ENCODE measurements at places on chromosomes 1 and 21.
A peak's percentile ranks its signal among the peaks of the same experiment; 100 is the strongest.

DNA sequence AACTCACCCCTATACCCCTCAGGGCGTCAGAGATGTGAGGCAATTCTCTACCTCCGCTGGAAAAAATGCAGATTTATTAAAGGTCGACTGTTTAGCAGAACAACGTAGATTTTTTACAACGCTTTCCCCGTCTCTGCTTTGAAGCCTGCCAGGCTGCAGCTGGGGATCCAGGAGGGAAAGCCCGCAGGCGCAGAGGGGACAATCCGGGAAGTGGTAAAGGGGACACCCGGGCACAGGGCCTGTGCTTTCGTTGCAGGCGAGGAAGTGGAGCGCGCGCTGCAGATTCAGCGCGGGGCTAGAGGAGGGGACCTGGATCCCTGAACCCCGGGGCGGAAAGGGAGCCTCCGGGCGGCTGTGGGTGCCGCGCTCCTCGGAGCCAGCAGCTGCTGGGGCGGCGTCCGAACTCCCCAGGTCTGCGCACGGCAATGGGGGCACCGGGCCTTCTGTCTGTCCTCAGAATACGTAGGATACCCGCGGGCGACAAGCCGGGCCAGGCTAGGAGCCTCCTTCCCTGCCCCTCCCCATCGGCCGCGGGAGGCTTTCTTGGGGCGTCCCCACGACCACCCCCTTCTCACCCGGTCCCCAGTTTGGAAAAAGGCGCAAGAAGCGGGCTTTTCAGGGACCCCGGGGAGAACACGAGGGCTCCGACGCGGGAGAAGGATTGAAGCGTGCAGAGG is 5.5 kb downstream of the SIM2 start:
- H3K27me3 ChIP-seq = no peaks in the 10 kb centered on the region
- no peaks in the 10 kb centered on the region for H3K4me1 ChIP-seq
- DNase-seq = no peak
- H3K4me3 ChIP-seq = no peak overlapping the region
- H3K27ac ChIP-seq = no peak overlapping the region

- peaks cover 18% of the 10 kb centered on the region for H3K4me1 ChIP-seq
- peak within 1 kb of the TSS; percentile 69 for H3K4me3 ChIP-seq
- no peaks in the 10 kb centered on the region for H3K36me3 ChIP-seq
- no peaks in the 10 kb centered on the region for H3K27me3 ChIP-seq
- peak; percentile 82 for DNase-seq
Measured at GRCh38 chr1:119711804-119712341, at the start of gene PHGDH. TSS of gene PHGDH (plus strand) at chr1:119711934. CDS start at chr1:119712023, 89 bp downstream.

DNA sequence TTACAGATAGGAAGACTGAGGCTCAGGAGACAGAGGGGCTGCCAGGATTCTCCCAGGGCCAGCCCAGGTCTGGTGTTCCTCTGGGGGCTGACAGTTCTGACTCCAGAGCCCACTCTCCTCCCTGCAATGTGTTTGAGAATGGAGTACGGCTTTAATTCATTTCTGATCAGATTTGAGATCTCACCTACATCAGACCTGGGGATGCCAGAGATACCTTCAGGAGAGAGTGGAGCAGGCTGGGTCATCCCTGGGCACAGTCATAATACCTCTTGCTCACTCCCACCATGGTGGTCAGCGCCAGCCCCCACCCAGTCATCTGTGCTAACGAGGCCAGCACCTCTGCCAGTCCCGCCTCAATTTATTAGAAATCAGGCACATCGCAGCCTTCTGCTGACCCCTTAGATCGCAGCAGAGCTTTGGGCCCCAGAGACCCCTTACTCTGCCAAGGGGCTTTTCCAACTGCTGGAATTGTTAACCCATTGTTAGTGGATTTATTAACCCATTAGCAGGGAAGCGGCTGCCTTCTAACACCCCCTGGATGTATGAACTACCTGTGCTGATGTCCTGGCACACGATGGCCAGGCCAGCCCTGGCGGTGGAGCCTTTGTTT is 352.1 kb downstream of the MATN1 start:
- H3K4me1 ChIP-seq = no peaks in the 10 kb centered on the region
- no peak overlapping the region for H3K4me3 ChIP-seq
- no peaks in the 10 kb centered on the region for H3K27me3 ChIP-seq
- no peak overlapping the region for H3K27ac ChIP-seq
- no peak for DNase-seq

DNA sequence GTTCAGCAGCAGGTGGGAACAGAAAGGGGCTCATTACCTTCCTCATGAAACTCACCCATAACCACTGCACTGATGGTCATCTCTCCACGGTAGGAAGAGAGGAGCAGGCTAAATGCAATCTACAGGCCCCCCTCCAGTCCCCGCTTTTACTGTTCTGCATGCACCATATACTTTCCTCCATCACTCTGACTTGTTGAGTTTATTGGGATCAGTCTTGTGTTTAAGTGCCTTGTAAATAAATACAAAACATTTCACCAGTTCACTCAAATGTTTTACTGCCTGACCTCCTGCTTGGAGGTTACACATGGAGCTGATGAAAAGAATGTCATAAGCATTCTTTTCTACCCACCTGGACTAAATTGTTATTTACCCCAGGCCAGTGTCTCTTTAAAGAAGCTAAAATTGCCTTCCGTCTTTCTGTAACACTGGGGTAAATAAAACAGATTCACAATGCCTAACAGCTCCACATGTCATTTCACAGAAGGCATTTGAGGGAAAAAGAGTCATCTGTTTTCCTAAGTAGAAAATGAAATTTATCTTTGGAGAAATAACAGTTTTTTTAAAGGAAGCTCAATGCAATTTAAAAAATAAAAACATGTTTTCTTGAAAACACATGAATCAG is 30.7 kb downstream of the PTPN14 start:
- H3K4me1 ChIP-seq = peaks cover 75% of the 10 kb centered on the region

DNA sequence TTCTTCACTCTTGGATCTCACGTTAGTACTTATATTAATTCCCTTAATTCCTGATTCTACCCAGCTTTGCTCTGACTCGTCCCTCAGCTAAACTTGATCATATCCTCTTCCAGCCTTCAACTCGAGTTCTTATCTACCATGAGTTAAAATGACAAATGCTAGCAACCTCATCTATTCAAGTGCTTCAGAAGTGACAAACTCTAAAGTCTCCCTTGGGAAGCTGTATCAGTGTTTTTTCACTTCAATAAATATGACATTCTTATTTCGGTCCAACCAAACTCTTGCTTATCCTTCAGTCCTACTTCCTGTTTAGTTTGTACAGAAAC is 75.3 kb downstream of the FOXJ3 start:
- no peak for DNase-seq
- H3K36me3 ChIP-seq = no peaks in the 10 kb centered on the region
- peaks cover 5% of the 10 kb centered on the region for H3K4me1 ChIP-seq
- H3K27me3 ChIP-seq = no peaks in the 10 kb centered on the region

- H3K27me3 ChIP-seq = peaks cover 2% of the 10 kb centered on the region
- no peaks in the 10 kb centered on the region for H3K36me3 ChIP-seq
- H3K4me1 ChIP-seq = no peaks in the 10 kb centered on the region
Measured at GRCh38 chr1:210944252-210944651, 189.7 kb downstream of the KCNH1 start.

DNA sequence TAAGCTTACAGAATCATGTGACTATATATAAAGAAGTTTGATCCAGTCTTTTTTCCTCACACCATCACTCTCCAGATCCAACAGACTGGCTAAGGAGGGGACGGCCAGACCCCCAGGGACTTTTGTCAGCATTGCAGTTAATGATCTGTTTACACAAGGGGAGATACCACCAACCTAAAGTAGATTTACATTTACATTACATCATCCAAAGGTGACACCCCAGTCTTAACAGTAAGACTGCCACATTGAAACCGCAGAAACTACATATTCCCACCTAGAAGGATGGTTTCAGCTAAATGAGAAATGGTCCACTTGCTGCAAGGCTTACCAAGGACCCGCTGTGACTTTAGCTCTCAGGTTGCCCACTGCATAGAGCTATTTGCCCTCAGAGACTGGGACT is 3.4 kb downstream of the RCAN1 start:
- DNase-seq = no peak
- no peaks in the 10 kb centered on the region for H3K36me3 ChIP-seq

- no peaks in the 10 kb centered on the region for H3K27me3 ChIP-seq
- H3K27ac ChIP-seq = no peak overlapping the region
- DNase-seq = no peak
Measured at GRCh38 chr1:6981595-6981994, 196.3 kb downstream of the CAMTA1 start.

DNA sequence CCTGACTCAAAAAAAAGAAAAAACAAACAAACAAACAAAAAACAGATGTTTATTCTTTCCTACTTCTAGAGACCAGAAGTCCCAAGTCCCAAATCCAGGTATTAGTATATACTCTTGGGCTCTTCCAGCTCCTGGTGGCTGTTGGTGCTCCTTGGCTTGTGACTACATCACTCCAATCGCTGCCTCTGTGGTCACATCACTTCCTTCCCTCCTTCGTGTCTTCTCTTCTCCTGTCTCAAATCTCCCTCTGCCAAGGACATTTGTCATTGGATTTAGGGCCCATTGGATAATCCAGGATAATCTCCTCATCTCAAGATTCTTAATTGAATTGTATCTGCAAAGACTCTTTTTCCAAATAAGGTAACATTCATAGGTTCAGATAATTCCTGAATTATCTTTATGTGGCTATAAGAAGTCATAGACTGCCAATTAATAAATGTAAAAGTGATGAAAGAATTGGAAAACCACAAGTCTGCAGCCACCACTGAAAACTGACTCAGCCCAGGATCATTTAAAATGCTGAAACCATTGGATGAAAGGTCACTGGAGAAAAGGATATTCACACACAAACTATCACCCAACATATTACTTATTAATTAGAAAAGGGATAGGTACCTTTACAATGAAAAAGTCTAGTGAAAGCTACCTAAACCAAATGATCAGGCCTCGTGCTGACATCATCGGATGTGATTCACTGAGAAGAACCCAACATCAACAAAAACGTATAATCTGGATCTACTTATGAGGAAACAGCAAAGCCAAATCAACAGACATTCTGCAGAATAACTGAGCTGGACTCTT is 67.1 kb downstream of the ZNF281 start:
- H3K27ac ChIP-seq = no peak overlapping the region
- no peaks in the 10 kb centered on the region for H3K36me3 ChIP-seq
- peaks cover 11% of the 10 kb centered on the region for H3K4me1 ChIP-seq
- no peak overlapping the region for H3K4me3 ChIP-seq
- H3K27me3 ChIP-seq = no peaks in the 10 kb centered on the region

DNA sequence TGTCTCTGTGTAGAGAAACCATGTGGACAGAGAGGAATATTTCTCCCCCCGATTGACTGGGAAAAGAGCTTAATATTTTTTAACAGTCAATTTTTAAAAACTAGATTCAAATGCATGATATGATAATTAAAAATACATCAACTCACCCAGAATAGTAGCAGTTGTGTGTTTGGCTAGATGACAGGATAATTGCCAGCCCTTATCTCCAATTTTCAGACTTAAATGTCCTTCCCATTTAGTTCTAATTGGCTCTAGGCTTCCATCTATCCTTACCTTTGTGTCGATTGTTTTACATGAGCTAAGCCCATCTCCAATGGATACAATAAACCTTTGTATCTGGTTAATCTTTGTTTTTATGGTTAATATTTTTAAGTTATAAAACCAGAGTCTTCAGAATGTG is 23.9 kb upstream of the KIAA0040 start:
- H3K27ac ChIP-seq = no peak overlapping the region
- no peak for DNase-seq
- no peaks in the 10 kb centered on the region for H3K36me3 ChIP-seq
- H3K4me1 ChIP-seq = 0 out of 2 replicates have a peak, but pooled peaks cover 4% of the 10 kb centered on the region

GRCh38 chr1:71324671-71325267 is 243.9 kb upstream of the ZRANB2 start:
- no peaks in the 10 kb centered on the region for H3K4me1 ChIP-seq
- DNase-seq = no peak
- H3K4me3 ChIP-seq = no peak overlapping the region

- DNase-seq = no peak
- no peak overlapping the region for H3K4me3 ChIP-seq
- no peaks in the 10 kb centered on the region for H3K36me3 ChIP-seq
- no peaks in the 10 kb centered on the region for H3K4me1 ChIP-seq
Measured at GRCh38 chr1:69055194-69055593, 512.5 kb upstream of the LRRC7 start.

DNA sequence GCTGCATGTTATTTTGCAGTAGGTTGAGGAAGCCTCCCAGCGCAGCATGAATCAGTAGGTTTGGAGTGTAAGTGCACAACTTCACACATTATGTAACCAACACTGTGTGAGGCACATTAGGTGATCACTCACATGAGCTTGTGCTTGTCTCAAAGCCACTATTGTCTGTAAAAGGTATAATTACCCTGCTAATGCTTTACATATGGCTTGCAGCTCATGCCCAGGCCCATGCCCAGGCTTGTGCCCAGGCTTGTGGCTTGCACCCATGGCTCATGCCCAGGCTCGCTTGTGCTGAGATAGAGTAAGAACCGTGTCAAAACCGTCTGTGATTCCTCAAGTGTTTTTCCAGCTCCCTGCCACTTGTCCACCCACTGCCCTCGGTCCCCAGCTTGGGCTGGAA is 596.3 kb downstream of the LTN1 start:
- no peak for DNase-seq
- no peaks in the 10 kb centered on the region for H3K36me3 ChIP-seq
- no peak overlapping the region for H3K27ac ChIP-seq
- no peak overlapping the region for H3K4me3 ChIP-seq

DNA sequence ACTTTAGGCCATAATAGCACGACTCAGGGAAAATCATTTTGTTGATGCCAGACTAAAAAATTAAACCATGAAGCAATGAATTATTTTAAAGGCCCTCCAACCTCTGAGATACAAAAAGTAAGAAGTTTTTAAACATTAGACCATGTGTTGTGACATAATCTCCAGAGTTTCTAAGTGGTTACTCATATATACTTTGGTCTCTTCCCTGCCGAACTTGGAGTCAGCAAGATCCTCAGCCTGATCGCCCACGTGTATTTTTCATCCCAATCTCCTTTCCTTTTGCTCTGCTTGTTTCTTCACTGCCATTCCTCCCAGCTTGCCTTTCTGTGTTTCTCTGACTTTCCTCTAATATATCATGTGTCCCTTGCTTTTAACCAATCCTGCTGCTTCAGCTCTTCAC is 3.8 kb downstream of the ARV1 start:
- H3K27me3 ChIP-seq = no peaks in the 10 kb centered on the region
- H3K4me3 ChIP-seq = no peak overlapping the region
- H3K27ac ChIP-seq = no peak overlapping the region
- H3K36me3 ChIP-seq = 0 out of 2 replicates have a peak, but pooled peaks cover 1% of the 10 kb centered on the region
- H3K4me1 ChIP-seq = peaks cover 25% of the 10 kb centered on the region

- no peak overlapping the region for H3K27ac ChIP-seq
- DNase-seq = no peak
- no peak overlapping the region for H3K4me3 ChIP-seq
- H3K36me3 ChIP-seq = no peaks in the 10 kb centered on the region
- peaks cover 18% of the 10 kb centered on the region for H3K4me1 ChIP-seq
Measured at GRCh38 chr1:168698453-168698852, 30.6 kb downstream of the DPT start.

All from Caco-2 (cell line).